ENCODE measurements at places on chromosomes 1 and 21.

- DNase-seq = no peak
Observed at GRCh38 chr1:100769323-100769722, 49.8 kb downstream of the VCAM1 start.

- no peak for DNase-seq
Observed at GRCh38 chr1:3086272-3086974, 17.4 kb downstream of the PRDM16 start.

DNA sequence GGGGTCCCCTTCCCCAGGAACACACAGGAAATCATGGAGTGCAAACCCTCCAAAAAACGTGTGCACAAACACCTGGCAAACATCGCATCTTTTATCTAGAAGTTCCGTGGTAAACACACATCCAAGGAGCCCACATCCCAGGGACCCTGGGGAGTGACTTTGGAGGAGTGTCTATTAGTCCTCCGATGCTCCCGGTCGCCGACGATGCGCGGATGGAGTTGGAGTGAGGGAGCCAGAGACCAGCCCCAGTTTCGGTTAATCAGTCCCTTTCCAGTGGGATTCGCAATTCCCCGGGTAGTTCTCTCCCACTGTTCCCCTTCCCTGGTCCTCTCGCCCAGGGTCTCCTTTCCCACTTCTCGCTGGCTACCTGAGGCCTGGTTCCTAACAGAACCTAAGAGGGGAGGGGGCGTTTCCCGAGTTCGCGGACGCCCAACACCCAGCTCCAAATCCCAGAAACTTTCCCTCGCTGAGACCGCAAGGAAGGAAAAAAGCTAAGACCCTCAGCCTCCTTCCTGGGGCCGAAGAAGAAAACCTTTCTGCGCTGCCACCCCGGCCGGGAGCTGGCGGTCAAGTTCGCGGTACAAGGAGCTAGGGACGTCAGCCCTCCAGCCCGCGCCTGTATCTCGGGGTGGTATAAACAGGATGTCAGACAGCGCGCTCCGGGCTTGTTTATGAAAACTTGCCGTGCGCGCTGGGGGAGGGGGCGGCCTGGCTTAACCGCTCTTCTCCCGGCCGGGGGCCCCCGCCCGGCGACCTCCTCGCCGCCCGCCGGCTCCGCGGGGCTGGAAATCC lies 787 bp downstream of the JAK1 start:
- no peak for DNase-seq

- DNase-seq = no peak
Observed at GRCh38 chr1:116110567-116111523, at the start of gene MAB21L3. TSS of gene MAB21L3 (plus strand) at chr1:116111399. CDS start at chr1:116112616, 1,217 bp downstream.

DNA sequence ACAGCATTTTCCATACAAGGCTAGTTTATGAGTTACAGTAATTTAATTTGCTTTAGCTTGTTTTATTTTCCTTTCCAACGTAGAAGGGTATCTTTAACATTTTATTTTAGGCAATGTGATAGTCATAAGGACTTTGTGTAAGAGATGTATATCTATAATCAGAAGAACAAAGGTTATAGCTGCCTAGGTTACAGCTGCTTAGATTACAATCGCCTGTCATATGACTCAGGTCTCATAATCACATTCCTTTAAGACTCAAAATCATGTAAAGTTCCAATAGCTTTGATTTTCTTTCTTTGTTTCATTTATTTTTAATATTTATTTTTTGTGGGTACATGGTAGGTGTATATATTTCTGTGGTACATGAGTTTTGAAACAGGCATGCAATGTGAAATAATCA lies 37.8 kb upstream of the COP1 start:
- DNase-seq = no peak

DNA sequence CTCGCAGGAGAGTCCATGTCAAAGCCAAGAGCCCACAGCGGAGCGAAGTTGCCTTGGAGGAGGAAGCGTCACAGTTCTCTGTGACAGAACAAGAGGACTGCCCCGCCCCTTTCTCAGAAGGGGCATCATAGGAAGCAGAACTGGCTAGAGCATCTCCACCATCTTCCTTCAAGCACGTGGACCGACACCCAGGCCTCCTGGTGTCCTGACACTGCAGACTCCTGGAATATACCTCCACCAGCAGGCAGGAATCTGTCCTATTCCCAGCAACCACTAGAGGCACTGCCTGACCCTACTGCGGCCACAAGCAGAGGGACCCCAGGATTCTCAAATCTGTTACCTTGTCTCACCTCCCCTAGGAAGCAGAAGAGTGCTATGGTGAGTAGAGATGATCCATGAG lies 37.8 kb downstream of the GPA33 start:
- DNase-seq = no peak

DNA sequence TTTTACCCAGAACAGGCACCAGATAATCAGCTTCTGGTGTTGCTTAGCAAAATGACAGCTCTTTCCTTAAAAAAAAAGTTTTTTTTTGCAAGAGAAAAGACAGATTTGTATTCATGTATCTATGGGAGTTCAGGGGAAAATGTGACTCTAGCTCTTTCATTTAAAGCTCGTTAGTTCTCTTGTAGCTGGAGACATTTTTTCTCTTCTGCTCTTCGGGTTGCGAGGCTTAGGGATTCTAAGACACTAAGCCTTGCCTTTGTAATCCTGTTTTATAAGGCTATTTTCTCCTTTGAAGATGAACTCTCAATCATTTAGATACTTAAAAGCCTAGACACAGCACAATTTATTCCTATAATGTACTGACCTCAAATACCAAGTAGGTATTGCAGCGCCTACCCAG lies 40.3 kb upstream of the EDARADD start:
- DNase-seq = no peak

DNA sequence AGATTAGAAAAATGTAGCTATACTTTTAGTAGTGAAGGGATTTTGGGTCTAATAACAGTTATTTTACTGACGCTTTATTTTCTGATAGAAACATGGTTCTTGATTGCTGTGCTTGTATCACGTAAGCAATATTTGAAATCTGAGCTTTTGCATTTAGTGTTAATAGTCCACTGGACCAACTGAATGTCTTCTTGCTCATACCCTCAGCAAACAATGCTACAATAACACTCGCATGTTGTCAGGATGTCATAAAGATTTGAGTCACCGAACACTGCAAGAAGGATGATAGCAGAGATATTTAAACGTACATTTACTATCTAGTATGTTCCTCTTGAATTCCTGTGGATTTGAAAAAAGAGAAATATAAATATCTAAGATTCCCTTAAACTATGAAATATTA lies 7.5 kb downstream of the DYRK1A start:
- DNase-seq = no peak

DNA sequence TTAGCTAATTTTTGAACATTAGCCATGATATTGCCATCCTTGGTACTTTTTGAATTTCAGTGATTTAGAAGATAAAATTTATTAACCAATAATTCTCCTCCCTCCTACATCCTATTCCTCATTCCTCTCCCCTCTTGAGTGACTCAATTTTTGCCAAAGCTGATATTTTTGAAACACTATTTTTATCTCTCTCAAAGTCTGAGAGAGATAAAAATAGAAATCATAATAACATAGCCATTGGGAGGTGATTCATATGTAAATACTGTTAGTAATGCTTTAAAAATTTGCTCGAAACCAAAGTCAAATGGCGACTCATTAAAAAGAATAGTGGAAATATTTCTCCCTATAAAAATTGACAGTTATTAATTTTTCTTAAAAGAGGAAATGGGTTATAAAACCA lies 97.4 kb downstream of the PATJ start:
- DNase-seq = no peak

GRCh38 chr1:1239227-1239613 lies 7.2 kb downstream of the B3GALT6 start:
- DNase-seq = no peak

GRCh38 chr1:153498746-153499145 lies 37.0 kb downstream of the S100A6 start:
- no peak for DNase-seq

- no peak for DNase-seq
Observed at GRCh38 chr21:35111321-35111930, 62.3 kb upstream of the RUNX1 start.

- DNase-seq = no peak
Observed at GRCh38 chr1:184368354-184368753, 18.5 kb upstream of the C1orf21 start.

GRCh38 chr1:75643460-75643859 lies 32.5 kb upstream of the SLC44A5 start:
- no peak for DNase-seq

GRCh38 chr1:108034396-108034795 lies 69.4 kb upstream of the VAV3 start:
- no peak for DNase-seq

DNA sequence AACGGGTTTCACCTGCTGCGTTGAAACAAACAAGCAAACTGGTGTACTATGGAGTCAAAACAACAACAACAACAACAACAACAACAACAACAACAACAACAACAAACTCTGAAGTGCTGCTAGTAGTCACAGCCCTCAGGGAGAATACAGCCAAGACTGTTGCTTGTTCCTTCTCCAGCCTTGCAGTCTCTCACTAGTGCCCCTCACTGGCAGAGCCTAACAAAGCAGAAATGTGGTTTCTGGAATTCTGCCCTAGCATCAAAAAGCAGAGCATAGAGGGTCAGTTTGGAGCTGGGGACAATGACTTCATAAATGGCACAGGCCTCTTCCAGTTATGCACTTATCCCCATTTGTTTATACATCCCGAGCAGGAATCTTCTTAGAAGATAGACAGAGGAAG lies 187.4 kb downstream of the KCNK2 start:
- no peak for DNase-seq

DNA sequence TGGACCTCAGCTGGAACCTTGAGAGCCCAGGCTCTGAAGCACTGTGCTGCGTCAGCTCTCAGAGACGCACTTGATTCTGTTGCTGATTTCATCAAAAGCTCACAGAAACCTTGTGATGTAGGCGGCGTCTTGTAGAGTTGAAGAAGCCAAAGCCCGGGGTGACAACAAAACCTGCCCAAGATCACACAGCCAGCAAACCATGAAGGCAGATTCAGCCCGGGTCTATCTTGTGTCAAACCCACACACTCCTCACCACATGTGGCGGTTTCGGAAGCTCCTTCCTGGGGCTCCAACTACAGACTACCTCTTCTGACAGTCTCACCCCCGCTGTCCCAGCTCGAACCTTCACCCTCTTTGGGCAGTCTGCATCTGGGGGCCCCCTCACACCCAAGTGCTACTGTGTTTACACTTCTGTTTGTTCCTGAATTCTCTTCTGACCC lies 50.4 kb downstream of the TENT5C start:
- DNase-seq = no peak

GRCh38 chr1:75855010-75855409 lies 58.3 kb downstream of the MSH4 start:
- no peak for DNase-seq

GRCh38 chr1:94862718-94863117 lies 42.6 kb downstream of the SLC44A3 start:
- no peak for DNase-seq

- no peak for DNase-seq
Observed at GRCh38 chr1:181149326-181150125, 61.0 kb downstream of the IER5 start.

Data from NCI-H2081 treated with DMSO at 0.1 percent for 48 hours (cell line).